ENCODE measurements at places on chromosomes 7 and 10.

GRCh38 chr10:114911052-114911711, 26.8 kb upstream of the TRUB1 start:
- DNase-seq, result no peak

DNA sequence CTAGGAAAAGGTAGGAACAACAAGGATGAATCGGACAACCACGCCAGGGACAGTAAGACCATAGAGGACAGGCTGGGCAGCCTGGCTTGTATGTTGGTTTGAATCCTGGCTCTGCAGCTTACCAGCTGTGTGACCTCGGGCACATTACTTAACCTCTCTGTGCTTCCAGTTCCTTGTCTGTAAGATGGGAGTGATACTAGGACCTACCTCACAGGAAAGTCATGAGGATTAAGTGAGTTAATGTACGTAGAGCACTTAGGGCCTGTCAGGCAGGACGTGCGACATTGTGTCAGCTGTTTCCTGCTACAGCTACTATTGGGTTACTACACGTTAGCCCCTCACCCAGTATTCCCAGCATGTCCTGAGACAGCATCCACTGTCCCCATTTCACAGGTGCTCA, 32.1 kb downstream of the PLAC9 start:
- DNase-seq, result no peak

- DNase-seq, result no peak
These were observed 97.4 kb downstream of the ELFN1 start for GRCh38 chr7:1767524-1767923.

DNA sequence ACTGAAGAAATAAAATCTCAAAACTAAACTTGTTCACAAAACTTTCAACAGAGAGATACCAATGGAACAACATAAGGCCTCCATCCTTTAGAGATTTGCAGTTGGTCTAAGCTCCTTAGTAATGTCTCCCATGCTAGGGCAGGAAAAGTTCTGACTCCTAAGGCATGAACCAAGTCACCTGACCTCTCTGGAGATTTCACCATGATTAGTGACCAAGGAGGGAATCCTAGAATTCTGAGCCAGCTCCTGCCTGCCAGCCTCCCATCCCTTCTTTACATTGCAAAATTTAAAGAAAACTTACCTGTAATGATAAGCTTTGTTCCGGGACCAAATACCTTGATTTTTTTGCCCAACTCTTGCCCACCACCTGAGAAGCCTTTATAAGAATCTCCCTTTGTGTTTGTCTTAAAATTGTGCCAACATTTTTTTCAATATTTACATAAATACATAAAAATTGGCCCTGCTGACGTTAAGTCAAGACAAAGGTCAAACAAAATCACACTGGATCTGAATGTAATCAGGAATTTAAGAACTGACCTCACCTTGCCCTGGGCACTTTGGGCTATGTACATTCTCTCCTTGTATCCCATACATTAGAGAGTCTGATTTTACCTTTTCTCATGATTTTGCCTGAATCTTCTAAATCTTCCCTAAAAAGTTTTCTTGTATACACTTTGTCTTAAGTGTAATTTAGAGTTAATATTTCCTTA, at the start of gene TARP:
Gene TARP (minus strand): TSS at position 351 of the 710 bp plus-strand sequence.
- no peak for DNase-seq

- no peak for DNase-seq
These were observed 19.5 kb downstream of the NPSR1 start for GRCh38 chr7:34677491-34677890.

- no peak for DNase-seq
These were observed 194.8 kb downstream of the MAD1L1 start for GRCh38 chr7:2037808-2038522.

- no peak for DNase-seq
These were observed 165.4 kb downstream of the GLI3 start for GRCh38 chr7:42071372-42072261.

GRCh38 chr10:119780879-119781480, 55.1 kb downstream of the INPP5F start:
- DNase-seq, result no peak

- DNase-seq, result no peak
These were observed 16.4 kb downstream of the ITPRIP start for GRCh38 chr10:104321725-104322415.

GRCh38 chr7:132080967-132081668, 495.2 kb downstream of the PLXNA4 start:
- no peak for DNase-seq

DNA sequence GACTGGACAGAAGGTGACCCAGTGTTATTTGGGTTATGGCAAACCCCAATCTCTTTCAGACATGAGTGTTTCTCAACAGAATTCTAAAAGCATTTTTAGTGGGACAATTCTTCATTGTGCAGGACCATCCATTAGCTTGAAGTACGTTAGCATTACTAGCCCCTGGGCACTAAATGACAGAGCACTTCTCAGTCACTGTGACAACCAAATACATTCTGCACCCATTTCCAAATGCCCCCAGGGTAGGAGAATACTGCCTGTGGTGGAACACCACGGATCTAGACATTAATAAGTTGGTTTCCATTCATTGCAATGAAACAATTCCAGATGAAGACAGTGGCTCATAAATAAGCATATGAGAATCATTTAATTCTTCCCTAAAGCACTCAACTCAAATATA, 102.4 kb upstream of the FRMD4A start:
- no peak for DNase-seq

GRCh38 chr7:104397442-104397841, 69.0 kb downstream of the LHFPL3 start:
- DNase-seq, result no peak

- DNase-seq, result no peak
These were observed 7.2 kb downstream of the ZKSCAN1 start for GRCh38 chr7:100022621-100023020.

DNA sequence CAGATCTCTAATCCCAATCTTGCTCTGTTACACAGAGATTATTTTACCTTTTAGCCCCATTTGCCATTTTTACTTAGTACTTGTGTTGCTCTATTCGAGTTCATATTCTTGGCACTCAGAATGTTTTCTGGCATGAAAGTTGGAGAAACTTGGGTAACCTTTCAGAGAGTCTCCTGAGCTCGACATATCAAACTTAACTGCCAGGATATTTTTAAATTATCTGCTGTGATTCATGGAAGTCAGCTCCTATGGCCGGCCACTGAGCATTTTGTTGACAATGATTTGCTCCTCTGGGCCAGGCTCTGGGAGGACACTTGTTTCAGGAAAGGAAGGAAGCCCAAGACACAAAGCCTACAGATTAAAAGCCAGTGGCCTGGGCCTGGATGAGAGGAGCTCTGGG, 396.7 kb downstream of the TNS3 start:
- DNase-seq, result no peak

GRCh38 chr7:111429781-111430180, 132.5 kb downstream of the IMMP2L start:
- DNase-seq, result no peak

DNA sequence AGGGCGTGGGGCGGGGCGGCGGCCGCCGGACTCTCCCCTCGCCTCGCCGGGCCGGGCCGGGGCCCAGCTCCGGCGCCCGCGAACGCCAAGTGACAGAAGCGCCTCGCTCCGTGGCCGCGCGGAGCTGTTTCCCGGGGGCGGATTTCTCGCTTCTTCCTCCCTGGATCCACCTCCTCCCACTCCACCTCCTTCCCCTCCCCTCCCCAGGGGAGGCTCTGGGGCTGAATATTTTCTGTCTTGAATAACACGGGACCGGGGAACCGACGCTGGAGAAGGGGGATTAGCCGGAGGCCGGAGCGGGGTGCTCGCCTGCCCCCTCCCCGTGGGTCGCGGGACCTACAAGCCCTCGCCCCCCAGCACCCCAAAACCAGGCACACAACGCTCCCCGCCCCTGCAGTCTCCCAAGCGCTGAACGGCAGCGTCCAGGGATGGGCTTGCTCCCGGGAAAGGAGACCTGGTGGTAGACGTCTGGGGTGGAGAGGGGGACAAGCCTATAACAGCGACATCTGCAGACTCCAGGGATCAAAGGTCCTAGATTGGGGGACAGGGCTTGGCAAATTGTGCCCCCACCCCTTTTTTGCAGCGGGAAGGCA, at the start of gene ARHGAP21:
Gene ARHGAP21 (minus strand): TSS at position 100 of the 593 bp plus-strand sequence. CDS start 1,988 bp downstream, outside the sequence.
- peak; percentile 14 for DNase-seq

DNA sequence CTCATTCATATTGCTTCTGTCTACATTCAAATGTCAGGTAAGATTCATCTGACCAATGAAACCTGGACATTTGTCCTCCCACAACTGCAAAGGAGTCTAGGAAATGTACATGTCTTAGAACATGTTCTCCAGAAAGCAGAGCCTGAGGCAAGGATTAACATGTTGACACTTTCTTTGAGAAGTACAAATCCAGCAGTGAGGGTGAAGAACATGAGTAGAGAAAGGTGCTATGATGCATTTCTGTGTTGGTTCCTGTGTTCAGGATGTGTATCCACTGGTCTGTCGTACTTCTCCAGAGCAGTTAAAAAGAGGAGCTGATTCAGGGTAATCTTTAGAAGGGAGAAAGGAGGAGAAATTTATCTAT, 146.0 kb upstream of the AGR3 start:
- no peak for DNase-seq

GRCh38 chr10:92822060-92822634, 26.2 kb upstream of the EXOC6 start:
- no peak for DNase-seq

DNA sequence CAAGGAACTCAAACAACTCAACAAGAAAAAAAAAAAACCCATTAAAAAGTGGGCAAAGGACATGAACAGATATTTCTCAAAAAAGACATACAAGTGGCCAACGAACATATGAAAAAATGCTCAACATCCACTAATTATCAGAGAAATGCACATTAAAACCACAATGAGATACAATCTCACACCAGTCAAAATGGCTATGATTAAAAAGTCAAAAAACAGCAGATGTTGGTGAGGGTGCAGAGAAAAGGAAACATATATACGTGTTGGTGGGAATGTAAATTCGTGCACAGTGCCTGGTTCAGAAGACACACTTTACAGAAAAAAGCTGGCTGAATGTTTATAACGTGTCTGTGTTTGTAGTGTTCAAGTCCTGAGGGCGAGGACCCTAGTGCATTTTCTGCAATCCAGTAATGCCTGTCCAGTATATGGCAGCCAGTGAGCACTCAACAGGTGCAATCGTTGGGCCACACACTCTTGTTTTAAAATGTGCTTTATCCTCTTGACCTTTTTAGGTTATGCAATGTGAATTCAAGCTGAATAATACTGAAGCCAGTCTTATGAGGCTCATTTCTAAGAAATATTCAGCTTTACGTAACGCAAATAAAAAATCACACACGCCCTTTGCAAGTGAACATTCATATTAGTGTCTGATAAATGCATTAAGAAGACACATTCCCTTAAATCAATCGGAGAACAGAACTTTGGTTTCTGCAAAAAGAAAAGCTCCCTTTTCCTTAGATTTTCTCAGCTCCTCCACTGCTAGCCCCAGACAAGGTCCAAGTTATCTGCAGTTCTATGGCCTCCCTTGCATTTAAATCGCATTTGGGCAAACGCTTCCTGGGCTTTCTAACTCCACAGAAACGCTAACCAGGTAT, 813 bp upstream of the MTURN start:
- no peak for DNase-seq

GRCh38 chr10:69939061-69939460, 113.6 kb upstream of the MACROH2A2 start:
- DNase-seq, result no peak

- no peak for DNase-seq
These were observed 61.3 kb downstream of the GFRA1 start for GRCh38 chr10:116211682-116212081.

DNA sequence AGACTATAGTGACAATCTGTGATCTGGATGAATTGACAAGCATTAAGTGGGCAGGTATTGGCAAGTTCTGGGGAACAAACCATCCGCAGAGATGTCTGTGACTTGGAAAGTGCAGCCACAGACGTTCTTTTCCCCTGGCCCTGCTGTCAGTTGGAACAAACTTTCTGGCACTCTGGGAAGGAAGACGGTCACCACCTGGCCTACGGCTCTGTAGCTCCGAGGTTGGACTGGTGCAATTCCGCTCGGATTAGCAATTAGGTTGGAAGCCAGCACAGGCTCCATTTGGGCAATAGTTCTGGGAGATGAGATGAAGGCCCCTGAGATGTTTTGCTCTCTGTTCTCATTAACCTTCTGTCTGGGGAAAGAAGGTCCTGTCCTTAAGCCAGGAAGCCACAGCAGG, 437.5 kb downstream of the CALN1 start:
- DNase-seq, result no peak

- no peak for DNase-seq
These were observed 73.4 kb downstream of the NRBF2 start for GRCh38 chr10:63206576-63206975.

GRCh38 chr10:46198516-46198915, 88.3 kb upstream of the ANTXRL start:
- no peak for DNase-seq

DNA sequence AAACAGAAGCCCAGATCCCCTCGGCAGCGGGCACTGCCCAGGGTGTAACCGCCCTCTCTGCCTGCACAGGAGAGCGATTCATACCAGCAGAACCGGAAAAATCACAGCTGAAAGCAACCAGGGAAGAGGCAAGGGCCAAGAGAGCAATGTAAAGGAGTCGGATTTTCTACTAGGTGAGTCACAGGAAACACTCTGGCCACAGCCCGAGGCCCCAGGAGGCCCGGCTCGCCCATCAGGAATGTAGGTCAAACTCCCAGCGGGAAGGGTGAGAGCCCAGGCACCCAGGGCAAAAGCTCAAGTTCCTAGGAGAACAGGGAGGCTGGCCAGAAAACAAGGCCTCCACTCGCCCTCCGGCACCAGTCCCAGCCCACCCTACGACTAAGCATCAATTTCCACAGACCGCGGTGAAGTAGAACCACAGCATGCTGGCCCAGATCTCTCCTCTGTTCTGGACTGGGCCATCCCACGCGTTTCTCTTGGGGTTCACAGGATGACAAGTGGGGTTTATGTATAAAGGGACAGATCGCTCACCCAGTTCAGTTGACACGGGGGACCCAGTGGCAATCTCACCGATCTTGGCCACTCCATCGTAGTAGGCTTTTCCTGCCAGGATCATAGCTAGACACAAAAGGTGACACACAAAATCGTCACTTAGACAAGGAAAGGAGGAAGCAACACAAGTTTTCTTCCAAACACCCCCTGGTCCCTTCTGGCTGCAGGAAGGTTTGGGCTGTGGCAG, 46.2 kb downstream of the BAIAP2L1 start:
- DNase-seq, result no peak

- no peak for DNase-seq
These were observed 261.4 kb downstream of the ADARB2 start for GRCh38 chr10:1475771-1476454.

Measured in stimulated activated CD8-positive, alpha-beta memory T cell treated with anti-CD3 and anti-CD28 coated beads, Interleukin-15, amount 100 ng/mL, for 4 hours (primary cell).